T-helper 22 cell (primary cell): ENCODE measurements at places on chromosomes 7 and 10.

GRCh38 chr7:158166386-158167340 lies 421.0 kb downstream of the PTPRN2 start:
- no peak for DNase-seq

GRCh38 chr7:4486907-4487306 lies 195.2 kb upstream of the FOXK1 start:
- no peak for DNase-seq

DNA sequence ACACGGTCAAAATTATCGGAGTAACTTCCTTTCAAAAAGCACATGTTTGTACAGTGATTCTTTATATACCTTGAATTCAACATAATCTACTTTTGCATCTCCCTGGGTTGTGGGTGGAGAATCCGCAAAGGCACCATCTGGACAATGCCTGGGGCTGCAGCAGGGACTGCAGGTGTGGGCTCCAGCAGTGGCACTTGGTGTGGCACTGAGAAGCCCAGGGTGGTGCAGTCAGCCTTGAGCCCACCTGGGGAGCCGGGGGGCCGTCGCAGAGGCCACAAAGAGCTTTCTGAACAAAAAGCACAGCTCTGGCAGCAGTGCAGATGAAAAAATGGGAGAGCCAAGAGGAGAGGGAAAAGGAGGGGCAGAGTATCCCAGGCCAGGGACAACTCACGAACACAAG lies 22.2 kb downstream of the PARD3 start:
- no peak for DNase-seq

DNA sequence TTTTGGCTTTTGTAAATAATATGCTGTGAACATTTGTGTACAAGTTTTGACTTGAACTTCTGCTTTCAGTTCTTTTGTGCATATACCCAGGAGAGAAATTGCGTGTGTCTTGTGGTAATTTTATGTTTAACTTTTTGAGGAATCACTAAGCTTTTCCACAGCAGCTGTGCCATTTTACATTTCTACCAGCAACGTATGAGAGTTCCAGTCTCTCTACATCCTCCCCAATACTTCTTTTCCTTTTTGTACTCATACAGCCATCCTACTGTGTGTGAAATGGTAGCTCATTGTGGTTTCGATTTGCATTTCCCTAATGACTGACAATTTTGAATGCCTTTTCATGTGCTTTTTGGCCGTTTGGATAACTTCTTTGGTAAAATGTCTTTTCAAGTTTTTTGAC lies 66.3 kb upstream of the INHBA start:
- no peak for DNase-seq

GRCh38 chr7:73615886-73616285 lies 8.4 kb downstream of the MLXIPL start:
- no peak for DNase-seq

DNA sequence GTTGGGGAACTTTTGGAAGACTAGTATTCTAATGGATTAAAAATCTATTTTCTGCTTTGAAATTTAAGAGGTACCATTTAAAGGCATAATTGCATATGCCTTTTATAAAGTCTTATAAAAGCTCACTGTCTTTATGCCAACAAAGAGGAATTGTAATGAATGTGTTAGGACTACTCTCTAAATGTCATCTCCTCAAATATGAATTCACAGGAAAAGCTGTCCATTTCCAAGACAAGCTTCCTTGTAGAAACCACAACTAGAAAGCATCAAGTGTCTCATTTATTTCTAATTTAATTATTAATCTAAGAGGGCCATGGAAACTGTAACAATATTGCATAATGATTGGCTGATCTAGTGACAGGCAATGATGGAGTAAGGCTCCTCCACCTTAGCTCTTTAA lies 130.2 kb downstream of the COL28A1 start:
- no peak for DNase-seq

- no peak for DNase-seq
Observed at GRCh38 chr7:151404216-151405011, 5.4 kb downstream of the WDR86 start.

DNA sequence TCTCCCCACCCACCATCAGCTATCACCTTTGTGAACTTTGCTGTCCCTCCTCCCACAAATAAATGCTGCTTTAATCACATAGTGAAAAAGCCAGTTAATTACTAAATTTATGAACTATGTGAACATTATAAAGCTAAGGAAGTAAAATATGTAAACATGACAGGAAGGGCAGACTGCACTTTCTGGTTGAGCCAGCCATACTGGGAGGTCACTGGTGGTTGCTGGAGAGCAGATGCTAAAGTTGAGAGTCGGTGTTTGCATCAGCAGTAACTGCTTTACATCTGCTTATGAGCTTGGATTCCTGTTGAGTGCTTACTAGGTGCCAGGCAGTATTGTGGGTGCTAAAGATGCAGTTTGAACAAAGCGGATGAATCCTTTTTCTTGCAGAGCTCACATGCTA lies 209.9 kb upstream of the FZD1 start:
- DNase-seq, result no peak

- no peak for DNase-seq
Observed at GRCh38 chr7:134546955-134547354, 2.0 kb upstream of the AKR1B15 start.

DNA sequence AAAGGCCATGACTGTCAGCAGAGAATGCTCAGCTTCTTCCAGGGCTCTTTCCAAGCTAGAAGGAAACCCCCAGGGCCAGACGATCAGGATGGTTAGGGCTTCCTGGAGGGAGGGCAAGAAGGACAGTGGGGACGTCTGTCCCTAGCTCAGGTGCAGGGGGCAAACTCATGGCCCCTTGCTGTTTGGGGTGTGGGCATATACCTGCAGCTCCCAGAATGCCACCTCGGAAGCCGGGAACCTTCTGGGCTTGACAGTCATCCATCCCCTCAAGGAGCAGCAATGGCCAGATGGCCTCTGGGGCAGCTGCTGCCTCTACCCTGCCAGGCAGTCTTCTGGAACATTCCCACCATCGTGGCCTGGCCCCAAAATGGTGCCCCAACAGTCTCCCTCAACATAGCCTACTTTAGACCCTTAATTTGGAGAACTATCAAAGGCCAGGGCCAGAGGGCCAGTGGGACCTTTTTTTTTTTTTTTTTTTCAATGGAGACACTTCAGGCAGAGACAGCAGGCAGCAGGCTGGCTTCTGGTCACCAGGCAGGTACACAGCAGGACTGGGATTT lies 40.2 kb upstream of the ZMIZ1 start:
- no peak for DNase-seq

GRCh38 chr7:107643407-107643806 lies 17.2 kb upstream of the SLC26A4 start:
- DNase-seq, result no peak

DNA sequence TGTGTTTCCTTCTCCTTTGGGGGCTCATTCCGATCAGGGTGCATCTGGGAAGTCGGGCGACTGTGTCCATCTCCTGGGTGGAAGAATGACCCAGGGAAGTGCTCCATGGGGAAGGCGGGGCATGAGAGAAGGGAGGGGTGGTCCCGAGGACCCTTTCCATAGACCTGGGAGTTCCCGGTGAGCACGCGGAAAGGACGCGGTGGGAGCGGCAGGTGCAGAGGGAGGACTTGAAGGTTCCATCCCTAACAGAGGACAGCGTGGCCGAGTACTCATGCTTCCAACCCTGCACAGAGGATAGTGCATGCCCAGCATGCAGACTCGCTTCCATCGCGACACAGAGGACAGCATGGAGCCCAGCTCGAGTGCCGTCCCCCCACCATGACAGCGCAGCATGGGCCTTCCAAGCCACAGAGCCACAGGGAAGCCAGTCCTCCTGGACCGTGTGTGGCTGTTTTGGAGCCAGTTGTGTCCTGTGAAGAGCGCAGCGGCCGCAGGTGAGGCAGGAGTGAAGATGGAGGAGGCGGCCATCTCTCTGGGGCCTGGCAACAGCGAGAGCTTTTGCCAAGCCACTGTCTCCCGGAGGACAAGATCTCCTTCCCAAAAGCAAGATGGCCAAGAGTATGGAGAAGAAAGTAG lies 281.4 kb downstream of the DNAJB6 start:
- no peak for DNase-seq

DNA sequence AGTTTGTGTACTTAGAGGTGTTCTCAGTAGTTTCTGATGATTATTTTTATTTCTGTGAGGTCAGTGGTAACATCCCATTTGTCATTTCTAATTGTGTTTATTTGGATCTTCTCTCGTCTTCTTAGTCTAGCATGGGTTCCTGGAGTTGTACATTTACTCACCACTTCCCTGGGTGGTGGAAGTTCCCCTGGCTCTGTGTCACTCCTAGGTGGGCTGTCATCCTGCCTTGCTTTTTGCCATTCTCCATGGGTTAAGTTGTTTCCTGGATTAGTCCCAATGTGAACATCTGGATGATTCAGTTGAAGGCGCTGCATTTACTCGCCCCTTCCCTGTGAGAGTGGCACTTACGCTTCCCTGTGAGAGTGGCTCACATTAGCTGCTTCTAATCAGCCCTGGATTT lies 48.2 kb downstream of the GSAP start:
- no peak for DNase-seq

GRCh38 chr10:12728494-12728893 lies 273.0 kb downstream of the CCDC3 start:
- no peak for DNase-seq

- DNase-seq, result no peak
Observed at GRCh38 chr7:54394834-54395233, 147.3 kb upstream of the VSTM2A start.

- no peak for DNase-seq
Observed at GRCh38 chr10:93580828-93581227, 14.4 kb downstream of the FFAR4 start.

DNA sequence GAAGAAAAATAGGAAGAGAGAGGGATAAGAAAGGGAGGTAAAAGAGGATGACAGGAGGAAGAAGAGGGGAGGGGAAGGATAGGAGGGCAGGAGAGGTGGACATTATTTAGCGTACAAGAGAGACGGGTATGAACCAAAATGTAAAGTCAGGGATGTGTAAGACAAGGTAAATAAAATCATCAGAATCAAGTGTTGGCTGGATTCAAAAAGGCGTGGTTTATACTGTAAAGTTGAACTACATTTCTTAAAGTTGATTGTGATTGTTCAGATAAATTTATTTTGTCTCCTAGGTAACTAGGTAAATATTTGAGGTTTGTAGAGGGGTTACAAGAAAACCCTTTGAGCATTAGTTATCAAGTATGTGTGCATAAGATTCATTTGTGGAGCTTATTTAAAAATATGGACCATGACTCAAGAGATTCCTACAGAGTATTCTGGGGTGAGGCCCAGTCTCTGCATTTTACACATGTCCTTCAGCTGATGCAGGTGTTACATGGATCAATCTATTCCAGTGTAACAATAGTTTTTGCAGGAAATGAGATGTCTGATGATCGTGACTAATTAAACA lies 512.1 kb upstream of the MBL2 start:
- DNase-seq, result no peak

DNA sequence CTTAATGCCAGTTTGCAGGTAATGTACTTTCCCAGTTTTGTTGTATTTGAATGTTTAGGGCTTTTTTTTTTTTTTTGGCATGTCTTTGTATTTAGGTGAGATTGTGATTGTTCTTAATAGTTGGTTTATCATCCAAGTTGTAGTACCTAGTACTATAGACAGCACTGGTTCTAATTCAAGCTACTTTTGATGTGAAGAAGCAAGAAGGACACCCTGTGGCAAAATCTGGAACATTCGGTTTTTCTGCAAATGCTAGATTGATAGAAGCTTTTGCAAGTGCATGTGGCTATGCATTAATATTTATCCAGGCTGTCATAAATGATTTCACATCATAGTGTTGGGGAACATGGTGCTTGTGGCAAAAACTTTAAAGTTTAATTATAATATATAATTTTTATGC lies 248.9 kb downstream of the FOXP2 start:
- no peak for DNase-seq

DNA sequence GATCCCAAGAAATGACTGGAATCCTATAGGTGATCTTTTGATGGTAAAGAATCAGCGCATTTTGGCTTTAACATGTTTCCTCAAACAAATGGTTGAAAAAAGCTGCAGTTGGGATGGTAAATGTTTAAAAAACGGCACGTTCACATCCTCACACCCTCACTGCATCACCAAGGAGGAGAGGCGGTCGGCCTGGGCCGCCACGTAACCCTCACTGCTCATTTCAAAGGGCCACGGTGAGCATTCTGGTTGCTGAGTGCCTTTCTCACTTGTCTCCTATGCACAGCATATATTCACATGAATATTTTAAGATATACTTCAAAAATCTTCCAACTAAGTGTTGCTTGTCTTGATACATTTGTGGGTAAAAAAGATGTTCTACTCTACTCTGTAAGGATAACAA lies 233.2 kb downstream of the DNAJB6 start:
- DNase-seq, result no peak

- no peak for DNase-seq
Observed at GRCh38 chr10:72012796-72013195, 48.6 kb downstream of the CHST3 start.

DNA sequence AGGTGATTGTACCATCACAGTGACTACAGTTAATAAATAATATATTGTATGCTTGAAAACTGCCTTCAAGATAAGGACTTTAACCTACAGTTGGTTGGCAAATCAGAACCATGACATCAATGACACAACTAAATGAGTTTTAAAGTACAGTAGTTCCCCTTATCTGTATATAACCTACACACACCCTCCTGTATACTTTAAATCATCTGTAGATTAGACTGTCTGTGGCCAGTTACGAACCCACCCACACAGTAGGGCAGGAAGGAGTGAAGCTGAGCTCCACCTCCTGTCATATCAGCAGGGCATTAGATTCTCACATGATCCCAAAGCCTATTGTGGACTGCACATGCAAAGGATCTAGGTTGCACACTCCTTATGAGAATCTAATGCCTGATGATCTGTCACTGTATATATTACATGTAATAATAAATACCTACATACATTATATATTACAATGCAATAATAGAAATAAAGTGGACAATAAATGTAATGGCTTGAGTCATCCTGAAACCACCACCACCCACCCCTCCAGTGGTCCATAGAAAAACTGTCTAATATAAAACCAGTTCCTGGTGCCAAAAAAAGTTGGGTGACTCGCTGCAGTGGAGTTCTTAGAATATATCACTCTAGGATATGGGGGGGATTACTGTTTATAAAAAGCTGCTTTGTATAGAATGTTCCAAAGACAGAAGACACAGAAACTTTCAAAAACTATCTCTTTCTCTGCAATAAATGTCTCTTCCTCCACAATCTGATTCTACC lies 5.6 kb downstream of the TPK1 start:
- DNase-seq, result no peak

- DNase-seq, result no peak
Observed at GRCh38 chr10:30006410-30006809, 53.0 kb downstream of the JCAD start.

DNA sequence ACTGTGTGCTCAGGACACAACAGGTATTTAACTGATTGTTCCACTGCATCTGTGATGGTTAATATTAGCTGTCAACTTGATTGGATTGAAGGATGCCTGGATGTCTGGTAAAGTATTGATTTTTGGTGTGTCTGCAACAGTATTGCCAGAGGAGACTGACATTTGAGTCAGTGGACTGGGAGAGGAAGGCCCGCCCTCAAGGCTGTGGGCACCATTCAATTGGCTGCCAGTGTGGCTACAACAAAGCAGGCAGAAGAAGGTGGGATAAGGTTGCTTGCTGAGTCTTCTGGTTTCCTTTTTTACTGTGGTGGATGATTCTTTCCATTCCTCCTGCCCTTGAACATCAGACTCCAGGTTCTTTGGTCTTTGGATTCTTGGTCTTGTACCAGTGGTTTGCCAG lies 137.1 kb upstream of the FAM13C start:
- DNase-seq, result no peak

- DNase-seq, result no peak
Observed at GRCh38 chr7:82595176-82595575, 151.6 kb upstream of the CACNA2D1 start.
